ENCODE measurements at places on chromosomes 5 and 9.

DNA sequence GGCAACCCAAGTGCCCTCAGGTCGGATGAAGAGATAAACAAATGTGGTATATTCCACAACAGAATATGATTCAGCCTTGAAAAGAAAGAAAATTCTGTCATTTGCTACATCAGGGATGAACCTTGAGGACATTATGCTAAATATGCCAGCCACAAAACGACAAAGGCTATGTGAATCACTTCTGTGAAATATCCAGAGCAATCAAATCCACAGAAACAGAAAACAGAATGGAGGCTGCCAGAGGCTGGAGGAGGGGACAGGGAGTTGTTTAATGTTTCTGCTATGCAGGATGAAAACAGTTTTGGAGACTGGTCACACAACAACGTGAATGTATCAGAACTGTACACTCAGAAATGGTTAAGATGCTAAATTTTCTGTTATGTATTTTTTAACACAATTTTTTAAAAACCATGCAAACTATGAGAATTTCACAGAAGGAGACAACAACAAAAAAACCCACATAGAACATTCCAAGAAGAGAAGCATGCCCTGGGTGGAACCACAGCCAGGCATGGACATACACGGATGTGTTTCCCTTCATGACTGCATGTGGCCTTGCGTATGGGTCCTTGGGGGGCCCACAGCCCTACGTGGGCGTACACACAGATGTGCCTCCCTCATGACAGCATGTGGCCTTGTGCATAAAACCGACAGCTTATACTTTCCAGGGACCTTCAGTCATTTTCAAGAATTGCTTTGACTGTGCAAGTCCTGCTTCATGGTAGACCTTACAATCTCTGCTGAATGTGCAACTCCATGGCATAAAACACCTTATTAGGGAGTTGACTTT, 146.7 kb downstream of the ROR2 start:
- no peak for DNase-seq

GRCh38 chr5:17169507-17169906, 47.9 kb upstream of the BASP1 start:
- no peak for DNase-seq

- peak; percentile 11 for DNase-seq
Measured at GRCh38 chr9:112308588-112308987, 24.8 kb downstream of the PTBP3 start.

- DNase-seq, result no peak
Measured at GRCh38 chr5:135222771-135223170, 176.3 kb downstream of the MACROH2A1 start.

GRCh38 chr5:149172261-149172660, 31.0 kb downstream of the ABLIM3 start:
- DNase-seq, result no peak

- DNase-seq, result no peak
Measured at GRCh38 chr5:98168871-98169270, 604.6 kb upstream of the RGMB start.

- DNase-seq, result no peak
Measured at GRCh38 chr9:93183663-93184431, at the start of gene WNK2. WNK2 (plus strand) TSS chr9:93184139; CDS start chr9:93184930, 791 bp downstream.

- DNase-seq, result peak; percentile 23
Measured at GRCh38 chr5:102755686-102756371, 724 bp downstream of the PAM start.

GRCh38 chr5:143682246-143682905, 129.6 kb upstream of the HMHB1 start:
- no peak for DNase-seq

DNA sequence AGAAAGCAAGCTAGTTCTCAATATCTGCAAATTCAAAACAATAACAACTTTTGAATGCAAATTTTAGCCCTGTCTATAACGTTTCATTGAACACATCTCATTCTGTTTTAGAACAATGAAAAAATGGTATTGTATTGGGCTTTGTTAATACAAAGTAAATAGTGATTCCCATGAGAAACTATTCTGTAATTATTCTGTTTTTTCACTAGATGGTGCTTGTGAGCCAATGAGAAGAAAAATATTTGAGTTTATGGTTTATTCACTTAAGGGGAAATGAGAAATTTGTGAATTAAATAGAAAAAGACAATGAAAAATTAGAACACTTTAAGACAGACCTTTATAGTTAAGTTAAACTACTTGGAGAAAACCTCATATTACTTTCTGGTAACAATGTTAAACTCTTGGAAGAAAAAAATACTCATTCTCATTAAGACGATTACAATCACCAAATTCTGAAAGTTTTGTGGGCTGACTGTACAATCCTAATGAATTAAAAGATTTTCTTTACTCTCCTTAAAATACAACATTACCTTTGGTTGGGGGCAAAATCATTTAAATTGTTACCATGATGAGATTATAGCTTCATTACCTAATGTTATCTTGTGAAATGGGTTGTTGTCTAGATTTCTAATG, 127.0 kb downstream of the NNT start:
- DNase-seq, result no peak

DNA sequence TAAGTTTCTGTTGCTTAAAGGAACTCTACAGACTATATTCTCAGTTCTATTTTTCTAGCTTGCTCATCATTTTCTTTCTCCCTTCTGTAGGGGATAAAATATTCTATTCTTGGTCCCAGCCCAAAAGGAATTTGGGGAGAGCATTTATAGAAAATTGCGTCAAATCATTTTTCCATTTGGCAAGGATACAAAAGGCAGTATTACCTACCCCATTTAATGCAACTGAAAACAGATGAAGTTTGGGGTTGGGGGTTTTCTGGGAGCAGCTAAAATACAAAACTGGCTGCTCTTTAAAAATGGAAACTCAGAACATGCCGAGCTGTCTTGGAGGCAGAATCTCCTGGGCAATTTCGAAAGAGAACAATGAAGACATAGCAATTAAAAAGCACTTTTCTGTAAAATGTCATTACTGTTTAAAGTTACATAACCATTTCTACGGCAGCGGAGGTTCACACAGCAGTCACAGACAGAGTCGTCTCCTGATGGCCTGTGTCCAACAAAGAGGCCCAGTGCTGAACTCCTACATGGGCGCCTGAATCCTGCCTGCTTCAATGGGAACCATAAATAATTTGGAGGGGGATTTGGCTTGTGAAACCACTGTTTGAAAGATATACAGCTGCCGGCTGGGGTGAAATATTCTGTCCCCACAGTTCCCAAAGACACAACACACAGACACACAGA, 152.4 kb downstream of the BRINP1 start:
- no peak for DNase-seq

GRCh38 chr5:39249564-39250274, 30.4 kb upstream of the FYB1 start:
- no peak for DNase-seq

DNA sequence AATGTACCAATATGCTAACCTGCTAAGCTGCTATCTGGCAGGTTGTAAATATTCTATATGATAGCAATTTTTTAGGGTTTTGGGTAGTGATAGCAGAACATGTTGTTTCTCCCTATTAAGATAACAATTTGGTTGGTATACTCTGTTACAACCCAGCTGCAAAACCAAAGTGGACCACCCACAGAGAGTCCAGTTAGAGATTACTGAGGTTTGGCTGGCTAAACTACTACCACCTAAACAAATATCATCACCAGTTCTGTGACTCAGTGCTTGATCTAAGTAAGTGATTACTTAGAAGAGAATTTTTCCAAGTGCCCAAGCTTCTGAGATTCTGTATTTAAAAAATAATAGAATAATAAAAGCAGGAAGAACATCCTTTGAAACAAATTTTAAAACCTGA, 72.3 kb downstream of the XRCC4 start:
- DNase-seq, result no peak

DNA sequence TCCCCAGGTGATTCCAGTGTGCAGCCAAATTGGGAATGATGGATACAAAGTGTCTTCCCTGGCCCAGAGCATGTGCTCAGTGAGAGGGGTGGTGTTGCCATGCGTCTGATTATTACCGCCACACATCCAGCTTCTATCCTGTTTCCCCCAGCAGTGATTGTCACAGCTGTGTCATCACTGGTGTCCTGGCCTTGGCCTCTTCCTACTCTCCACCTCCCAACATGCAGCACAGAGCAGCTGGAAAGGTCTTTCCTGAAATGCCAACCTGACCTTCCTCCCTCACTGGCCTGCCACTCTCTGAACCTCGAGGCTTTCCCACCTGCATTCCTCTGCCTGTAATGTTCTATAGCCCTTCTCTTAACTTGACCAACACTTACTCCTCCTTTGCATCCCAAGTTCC, 60.0 kb downstream of the TMOD1 start:
- DNase-seq, result no peak

- no peak for DNase-seq
Measured at GRCh38 chr9:134875371-134875770, 5.2 kb upstream of the FCN2 start.

DNA sequence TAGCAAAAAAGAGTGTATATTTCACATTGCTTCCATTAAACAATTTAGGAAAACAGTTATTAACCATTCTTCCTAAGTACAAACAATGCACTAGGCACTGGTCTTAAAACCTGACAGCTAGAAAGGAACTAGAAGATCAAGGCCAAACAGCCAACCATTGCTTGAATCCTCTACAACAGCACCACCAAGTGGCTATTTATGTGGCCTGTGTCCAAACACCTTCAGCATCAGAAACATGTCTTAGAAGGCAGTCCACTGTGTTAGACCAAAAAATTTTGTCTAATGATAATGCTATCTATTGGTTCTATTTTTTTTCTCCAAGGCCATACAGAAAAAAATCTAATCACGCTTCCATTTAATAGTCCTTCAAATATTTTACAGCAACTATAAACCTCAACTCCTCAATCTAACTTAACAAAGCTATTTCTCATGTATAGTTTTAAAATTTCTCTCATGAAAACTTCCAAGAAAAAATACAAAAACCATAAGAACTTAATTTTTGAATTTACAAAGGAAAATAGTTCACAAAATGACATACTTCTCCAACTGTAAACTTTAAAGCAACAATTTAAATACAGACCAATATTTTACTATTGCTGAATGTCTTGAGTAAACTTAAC, 36.1 kb downstream of the CAAP1 start:
- peak; percentile 62 for DNase-seq

DNA sequence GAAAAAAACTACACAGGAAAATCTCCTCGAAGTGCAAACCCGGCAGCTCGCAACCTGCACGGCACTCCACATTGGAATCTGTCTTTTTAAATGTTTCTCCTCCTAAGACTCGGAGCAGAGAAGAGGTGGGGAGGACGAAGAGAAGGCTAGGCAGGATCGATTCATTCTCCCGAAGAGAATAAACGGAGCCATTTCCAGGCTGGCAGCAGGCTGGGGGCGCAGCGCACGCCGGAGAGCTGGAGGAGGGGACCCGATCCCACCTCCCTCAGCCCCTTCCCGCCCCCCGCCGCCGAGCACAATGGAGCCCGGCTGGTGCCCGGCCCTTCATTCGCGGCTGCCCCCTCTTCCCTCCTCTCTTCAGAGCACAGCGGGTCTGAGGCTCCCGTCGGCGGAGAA, 628 bp downstream of the HOMER1 start:
- DNase-seq, result no peak

DNA sequence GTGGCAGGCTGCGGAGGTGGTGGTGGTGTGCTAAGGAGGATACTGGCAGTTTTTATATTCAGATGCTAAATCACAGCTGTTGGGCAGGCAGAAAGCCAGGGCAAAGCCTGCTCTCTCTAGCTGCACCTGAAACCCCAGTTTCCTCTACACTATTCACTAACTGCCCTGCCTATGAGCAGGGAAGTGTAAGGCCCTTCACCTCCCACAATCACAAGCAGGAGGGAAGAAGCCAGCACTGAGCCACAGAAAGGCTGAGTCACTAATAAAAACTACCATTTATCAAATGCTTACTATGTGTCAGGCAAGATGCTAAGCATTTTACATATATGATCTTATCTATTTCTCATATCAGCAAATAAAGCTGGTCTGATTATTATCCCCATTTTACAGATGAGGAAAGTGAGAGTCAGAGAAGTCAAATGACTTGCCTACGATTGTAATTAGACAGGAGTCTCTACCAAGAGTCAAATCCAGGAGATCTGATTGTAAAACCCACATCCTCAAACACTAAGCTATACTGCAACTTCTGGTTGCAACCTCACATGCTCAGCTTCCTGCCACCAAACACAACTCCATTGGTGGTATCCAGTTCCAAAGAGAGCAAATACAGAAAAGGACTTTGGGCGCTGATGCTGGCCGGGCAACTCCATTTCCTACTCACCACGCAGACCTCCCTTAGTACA, 17.7 kb upstream of the IL6ST start:
- no peak for DNase-seq

DNA sequence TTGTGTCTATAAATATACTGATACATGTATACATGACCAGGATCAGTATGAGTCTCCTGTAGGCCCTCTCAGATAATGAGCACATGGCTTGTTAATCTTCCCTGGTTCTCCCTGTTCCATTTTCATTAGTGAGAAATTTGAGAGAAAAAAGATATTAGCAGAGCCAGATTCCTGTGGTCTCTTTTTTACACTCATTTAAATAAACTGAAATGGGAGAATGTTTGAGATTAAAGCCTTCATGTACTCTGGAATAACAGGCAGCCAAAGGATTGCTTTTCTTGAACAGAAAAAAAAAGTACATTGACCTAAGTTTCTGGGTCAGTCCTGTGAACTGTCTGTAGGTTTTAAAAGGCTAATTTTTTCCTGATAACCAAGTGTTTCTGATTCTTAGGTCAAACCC, 44.2 kb downstream of the PWWP2A start:
- DNase-seq, result no peak

DNA sequence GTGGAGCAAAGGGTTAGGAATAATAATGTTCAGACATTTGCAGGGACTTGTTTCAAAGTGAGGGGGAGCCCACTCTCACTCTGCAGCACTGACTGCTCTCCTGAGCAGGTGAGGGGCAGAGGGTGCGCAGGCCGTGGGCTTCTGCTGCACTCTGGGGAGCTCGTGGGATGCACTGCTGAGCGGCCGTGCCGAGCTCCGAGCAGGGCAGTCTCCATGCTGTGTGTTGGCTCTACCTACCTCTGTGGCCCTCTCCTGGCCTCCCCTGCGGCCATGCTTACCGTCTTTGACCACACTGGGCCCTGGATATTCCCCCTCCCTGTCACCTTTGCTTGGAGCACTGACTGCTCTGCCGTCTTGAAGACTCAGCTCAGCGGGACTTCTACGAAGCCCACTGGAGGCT, 33.7 kb downstream of the CRB2 start:
- no peak for DNase-seq

DNA sequence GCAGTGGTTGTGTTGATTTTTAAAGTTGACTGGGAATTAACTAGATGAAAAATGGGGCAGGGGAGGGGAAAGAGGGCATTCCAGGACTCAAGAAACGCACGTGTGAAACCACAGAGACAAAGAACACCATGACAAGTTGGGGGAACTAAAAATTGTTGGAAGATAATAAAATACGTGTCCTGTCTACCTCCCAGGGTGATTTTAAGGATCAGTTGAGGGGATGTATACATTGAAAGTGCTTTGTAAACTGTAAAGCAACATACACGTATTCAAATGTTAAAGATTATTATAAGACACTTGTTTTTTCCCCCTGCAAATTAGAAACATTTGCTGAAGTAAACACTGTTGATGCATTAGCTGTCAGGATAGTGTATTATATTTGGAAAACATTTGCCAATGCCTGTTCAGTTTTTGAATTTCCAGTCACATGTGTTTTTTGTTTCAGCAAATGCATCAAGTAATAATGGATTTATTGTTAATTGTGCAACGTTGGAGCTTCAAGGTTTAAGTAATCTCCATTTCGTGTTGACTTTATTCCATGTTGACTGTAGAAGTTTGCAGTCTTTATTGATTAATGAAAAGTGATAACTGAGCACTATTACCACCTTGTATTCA, 412.7 kb downstream of the ACTL7B start:
- DNase-seq, result no peak

- no peak for DNase-seq
Measured at GRCh38 chr5:55897206-55897894, 46.2 kb downstream of the IL31RA start.
